ENCODE measurements at places on chromosomes 12 and 14. TPM values are rescaled to one million over a fixed set of nuclear protein-coding genes. Genes with fewer than 3 reads are reported as not detected.

DNA sequence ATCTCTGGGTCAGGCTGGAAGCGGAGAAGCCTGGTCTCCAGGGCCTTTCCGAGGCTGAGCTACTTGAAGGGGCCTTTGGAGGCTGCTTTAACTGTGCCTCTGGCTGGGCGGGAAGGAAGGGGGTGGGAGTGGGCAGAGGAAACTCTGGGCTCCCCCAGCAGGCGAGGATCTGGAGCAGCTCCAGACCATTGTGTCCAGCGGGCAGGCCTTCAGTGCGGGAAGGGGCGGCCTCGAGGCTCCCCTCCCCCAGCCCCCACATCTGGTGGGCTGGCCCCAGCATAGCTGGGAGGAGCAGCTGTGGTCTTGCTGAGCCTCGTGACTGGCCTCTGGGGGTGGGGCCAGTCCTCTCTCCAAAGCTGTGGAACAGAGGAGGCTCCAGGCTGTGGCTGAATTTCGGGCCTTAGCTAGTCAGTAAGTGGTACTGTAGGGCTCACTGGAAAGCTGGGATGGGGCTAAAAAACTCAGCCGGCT, 3.4 kb downstream of the TAMALIN start:
- peak; percentile 99 for DNase-seq

The SLC17A8 gene
- total RNA-seq = not detected

DNA sequence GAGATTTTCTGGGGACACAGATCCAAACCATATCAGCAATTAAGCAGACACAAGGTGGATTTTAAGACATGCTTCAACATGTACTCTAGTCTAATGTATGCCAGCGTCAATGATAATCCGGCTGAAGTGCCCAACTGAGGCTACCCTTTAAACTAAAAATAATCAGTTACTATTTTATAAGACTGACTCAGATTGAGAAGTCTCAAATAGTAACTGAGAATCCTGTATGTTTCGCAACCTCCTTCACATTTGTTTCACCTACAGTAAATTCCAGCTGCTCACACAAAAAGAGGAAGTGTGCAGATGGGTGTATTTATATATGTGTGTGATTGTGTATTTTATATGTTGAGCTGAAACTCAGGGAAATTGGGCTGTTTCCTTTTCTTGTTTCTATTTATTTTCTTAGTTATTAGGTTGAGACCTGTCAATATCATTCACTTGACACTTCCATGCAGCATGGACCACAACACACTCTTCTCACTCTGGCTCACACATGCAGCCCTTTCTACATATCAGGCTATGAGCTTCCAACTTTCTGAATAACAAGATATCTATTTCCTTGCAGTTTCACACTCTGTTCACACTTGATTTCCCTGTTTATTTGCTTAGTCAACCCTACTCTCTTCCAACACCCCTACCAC, 1224.9 kb upstream of the TMEM132C start:
- no peak for DNase-seq

The KCNC2 gene
- not detected for total RNA-seq

GRCh38 chr12:68406134-68406576, 74.0 kb upstream of the MDM1 start:
- peak; percentile 58 for DNase-seq

The FBRSL1 gene
- total RNA-seq = 12.3 TPM

DNA sequence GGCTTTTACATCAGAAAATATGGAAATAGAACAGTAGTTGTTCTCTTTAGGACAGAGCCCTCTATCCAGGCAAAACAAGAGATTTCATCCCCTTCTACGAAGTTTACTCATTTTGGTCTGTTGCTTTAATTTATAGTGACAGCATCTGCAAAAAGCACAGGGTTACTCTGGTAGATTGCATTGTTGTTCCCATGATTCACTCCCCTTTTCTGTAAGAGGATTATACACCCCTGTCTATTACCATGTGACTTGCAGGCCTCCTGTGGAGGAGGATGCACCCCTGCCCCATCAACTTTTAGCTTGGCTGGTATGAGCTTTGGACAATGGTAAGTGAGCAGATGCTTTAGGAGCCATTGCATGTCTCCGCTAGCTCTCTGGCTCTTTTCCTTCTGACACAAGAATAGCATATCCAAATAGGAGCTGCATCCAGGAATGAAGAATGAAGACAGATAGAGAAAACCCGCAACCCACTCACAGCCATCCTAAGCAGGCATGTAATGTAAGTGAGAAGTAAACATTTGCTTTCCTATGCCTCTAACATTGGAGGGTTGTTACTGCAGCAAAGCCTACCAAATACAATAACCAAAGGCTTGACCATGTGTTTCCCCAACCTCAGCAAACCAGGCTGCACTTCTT, 304.2 kb downstream of the AKAP6 start:
- DNase-seq = no peak

DNA sequence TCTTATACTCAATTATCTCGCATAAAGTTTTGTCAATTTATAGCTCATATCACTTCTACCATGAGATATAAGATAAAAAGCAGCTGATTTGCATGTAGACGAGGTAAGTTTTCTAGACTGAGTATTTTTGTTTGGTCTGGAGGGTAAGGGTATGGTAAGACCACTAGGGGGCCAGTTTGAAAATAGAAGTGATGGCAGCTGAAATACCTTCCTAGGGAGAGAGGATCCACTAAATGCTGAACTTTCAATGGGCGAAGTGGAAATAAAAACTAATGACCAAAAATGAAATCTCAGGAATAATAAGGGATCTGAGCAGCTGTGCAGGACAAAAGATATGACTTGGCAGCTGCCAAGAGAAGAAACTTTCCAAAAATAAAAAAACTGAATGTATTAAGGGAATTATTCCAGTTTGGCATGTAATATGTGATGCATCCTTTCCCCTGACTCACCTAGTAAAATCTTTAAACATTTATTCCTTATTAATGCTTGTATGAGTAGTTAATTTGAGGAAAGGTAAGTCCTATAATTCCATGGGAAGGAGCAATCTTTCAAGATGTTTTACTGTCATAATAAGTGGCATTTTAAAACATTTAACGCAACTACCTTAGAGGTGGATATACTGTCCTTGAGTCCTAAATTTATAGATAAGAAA, 754.5 kb downstream of the C12orf50 start:
- no peak for DNase-seq

DNA sequence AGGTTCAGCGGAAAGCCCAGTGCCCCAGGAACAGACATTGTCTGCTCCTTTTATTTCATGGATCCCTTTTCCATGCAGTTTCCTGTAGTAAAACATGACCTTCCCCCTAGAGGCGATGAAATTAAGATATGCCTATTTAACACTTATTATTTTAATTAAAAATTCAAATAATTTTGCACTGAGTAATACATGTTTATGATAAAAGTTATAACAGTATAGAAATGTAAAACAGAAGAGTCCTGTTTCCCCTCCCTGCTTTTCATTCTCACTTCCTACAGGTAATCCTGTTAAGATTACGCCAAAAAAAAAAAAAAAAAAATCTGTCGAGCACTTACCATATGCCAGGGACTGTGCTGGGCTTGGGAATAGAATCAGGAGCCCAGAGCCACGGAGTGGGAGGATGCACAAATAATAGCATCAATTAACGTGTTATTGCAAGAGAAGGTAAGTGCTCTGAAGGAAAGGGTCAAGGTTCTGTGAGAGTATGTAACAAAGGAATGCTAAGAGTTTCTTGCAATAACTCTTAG, 830 bp upstream of the LPCAT3 start:
- DNase-seq = no peak

GRCh38 chr12:127550271-127550670, 716.7 kb upstream of the TMEM132C start:
- peak; percentile 58 for DNase-seq

The RAN gene
- total RNA-seq = 436 TPM

The ABCC9 gene
- 28.3 TPM for total RNA-seq

DNA sequence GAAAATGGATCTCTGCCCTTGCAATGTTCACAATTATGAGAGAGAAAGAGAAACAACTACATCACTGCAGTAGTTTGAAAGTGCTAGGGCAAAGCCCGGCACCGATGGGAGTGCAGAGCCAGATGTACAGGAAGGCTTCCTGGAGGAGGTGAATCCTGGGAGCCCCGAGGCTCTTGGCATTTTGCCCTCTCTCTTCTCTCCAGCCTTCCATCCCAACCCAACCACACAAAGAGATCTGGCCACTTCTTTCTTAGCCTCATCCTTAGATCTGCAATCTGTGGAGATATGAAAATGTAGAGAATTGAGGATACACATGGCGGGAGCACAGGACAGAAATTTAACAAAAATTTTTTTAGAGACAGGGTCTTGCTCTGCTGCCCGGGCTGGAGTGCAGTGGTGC, 3.3 kb upstream of the PAPLN start:
- peak; percentile 78 for DNase-seq

The CSAD gene
- total RNA-seq = 9.4 TPM
